ENCODE measurements at places on chromosomes 16 and 17.

- no peak for DNase-seq
Observed at GRCh38 chr16:67304020-67304419, 22.5 kb downstream of the KCTD19 start.

DNA sequence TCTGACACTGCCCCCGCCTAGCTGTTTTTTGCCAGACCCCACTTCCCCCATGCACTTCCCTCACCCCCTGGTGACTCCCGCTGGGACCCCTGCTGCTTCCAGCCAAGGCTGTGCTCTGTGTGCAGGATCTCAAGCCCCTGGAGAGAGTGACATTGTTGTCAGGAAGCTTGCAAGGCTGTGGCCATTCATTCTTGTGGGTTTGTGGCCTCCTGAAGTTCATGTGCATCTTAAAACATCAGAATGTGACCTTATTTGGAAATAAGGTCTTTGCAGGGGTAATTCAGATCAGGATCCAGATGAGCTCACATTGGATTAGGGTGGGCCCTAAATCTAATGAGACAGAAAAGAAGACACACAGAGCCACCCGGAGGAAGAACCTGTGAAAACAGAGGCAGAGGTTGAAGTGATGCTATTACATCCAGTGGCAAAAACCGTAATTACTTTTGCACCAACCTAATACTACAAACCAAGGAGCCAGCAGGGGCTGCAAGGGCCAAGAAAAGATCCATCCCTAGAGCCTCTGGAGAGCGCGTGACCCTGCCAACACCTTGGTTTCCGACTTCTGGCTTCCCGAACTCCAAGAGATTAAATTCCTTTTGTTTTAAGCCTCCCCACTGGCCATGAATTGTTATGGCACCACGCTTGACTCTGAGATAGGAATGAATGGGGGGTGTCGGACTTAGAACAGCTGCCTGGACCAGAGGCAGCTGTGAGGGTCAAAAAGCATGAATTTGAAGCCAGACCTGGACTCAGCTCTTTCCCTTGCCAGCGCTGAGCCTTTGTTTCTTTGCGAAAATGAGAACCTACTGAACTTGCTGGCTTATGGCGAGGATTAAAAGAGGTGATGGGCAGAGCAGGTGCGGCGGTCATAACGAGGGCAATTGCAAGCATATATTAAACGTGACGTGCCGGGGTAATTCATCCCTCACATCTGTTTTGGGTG is 75.5 kb downstream of the BMERB1 start:
- DNase-seq = peak; percentile 13

DNA sequence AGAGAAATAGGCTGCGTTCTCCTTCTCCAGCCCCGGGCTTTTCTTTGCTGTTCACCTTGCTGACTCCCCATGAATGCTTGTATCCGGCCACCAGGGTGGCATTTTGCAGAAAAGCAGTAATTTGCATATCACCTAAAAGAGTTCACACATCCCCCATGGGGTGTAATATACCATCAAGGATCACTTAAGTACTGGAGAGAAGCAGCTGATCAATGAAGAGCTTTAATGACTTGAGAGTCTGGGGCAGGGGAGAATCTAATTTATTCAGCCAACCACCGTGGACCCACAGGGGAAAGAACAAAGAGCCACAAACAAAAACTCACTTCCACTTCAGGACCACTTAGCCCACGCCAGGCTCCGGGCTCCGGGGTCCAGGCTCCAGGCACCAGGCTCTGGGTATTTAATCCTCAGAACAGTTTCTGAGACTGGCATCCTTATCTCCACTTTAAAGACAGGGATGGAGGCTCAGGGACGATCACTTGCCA is 33.9 kb upstream of the SEC14L1 start:
- no peak for DNase-seq

DNA sequence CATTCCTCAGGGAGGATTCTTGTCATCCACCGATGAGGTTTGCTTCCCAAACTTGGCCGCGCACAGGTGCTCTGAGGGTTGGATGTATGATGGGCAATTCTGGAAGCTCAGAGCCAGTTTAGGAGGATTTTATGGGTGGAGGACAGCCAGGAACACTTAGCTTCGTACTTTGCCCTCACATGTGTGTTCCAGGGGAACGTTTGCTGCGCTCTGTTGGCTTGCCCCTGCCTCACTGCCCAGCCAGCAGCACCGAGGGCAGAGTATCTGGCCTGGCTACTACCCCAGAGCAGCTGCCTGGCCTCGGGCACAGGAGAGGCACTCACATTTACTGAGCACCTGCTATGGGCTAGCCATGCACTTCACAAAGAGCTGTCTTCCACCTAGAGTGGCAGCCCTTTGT is 14.1 kb downstream of the SEZ6 start:
- no peak for DNase-seq

DNA sequence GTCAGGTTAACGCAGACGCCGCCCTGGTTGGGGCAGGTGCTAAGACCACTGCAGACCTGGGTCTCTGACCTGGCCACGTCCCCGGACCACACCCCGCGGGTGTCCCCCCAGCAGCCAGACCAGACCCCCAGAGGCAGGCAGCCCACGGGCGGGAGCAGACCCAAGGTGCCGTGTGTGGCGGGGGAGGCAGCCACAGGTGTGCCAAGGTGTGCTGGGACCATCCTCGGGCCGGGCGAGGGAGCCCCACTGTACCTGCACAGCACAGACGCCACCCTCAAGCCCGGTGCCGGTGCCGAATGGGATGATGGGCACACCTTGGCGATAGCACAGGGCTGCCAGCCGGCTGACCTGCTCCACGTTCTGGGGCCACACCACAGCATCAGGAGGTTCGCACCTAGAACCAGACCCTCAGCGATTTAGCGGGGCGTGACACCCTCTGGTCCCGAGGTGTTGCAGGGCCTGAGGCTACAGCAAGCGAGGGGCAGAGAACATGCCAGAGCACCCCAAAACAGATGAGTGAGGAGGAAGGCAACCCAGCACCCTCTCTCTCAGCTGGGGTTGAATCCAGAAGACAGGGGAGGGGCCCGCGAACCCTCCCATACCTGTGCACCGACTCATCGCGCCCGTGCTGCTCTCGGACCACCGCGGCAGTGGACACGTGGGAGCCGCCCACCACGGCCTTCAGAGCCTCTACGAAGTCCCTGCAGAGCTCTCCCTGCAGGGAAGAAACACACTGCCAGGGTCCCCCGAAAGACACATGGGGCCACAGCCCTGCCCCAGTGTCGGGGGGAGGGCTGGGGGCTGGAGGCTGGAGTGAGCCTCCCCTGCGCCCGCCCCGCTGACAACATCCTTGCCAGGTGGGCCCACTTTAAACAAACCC is 1.4 kb downstream of the LDHD start:
- DNase-seq = no peak

GRCh38 chr16:56632156-56632847 is at the start of gene MT1M:
TSS of gene MT1M (plus strand) at chr16:56632659. CDS start at chr16:56632732, 73 bp downstream.
- DNase-seq = no peak

DNA sequence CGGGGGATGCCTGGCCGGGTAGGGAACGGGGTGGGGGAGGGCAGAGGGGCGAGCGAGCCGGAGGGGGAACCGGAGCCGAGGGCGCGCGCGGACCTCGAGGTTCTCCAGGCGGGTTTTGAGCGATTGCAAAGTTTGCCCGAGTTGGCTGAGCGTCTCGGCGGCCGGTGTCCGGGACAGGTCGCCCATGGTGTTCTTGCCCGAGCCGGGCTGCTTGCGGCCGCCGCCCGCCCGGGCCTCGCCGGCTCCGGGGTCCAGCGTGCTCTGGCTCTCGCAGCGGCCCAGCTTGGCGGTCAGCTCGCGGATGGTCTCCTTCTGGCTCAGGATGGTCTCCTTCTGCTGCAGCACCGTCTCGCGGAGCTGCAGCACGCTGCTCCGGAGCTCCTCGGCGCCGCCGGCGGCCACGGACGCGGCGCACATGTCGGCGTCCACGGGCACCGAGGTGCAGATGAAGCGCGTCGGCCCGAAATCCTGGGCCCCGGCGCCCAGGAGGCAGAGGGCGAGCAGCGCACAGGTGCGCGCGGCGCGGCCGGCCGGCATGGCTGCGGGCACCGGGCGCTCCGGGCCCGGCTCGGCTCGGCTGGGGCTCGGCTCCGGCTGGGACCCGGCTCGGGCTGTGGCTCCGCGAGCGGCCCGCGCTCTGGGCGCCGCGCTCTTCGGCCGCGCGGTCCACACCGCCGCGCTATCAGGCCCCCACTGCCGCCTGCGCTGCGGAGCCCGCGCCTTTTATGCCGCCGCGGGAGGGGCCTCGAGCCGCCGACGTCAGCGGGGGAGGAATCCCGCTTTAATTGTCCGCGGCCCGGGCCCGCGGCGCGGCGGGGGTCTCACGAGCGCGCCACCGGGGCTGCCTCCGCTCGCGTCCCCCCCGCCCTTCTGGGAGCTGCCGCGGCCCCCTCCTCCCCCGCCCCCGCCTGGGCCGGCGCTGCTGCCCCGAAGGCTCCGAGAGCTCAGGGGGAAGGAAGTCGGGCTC is at the start of gene NPTX1:
Gene NPTX1 (minus strand): TSS at position 698 of the 967 bp plus-strand sequence. CDS start 161 bp downstream, at position 537.
- DNase-seq = no peak

DNA sequence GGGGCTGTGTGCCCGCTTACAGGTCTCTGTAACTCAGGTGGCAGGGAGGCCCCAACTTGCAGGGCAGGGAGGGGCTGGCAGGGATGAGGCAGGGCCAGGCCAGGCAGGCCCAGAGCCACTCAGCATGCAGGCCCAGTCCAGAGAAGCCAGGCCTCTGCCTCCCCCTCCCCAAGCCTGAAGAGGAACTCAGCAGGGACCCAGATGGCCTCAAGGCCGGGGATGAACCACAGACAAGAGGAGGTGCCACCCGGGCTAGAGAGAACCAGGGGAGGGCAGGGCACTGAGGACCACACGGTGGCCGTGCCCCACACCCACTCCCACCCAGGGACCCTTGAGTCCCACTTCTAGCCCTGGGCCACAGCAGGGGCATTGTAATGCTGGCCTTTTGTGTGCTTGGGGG is 29.8 kb upstream of the EIF1 start:
- no peak for DNase-seq

DNA sequence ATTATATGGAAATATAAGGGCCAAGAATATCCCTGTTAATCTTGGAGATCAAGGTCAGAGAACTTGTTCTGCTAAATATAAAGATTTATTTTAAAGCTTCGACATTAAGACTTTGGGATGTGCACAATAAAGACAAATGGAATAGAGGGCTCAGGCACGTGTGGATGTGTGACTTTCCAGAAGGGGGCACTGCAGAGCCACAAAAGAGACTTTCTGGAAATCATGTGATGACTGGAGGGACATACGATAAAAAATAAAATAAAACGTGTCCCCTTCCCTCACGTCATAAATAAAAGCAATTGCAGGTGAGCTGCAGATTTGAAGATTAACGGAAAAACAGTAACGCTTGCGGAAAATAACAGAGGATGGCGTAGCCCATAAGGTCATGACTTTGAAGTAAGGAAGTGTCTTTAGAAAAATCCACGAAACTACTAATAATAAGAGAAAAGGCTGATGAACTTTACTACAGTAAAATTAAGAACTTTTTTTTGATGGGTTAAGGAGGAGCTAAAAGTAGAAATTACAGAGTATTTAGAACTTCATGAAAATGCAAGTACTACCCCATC is 9.4 kb upstream of the ENGASE start:
- DNase-seq = no peak
